ENCODE measurements at places on chromosomes 6 and 20. TPM values are rescaled to one million over a fixed set of nuclear protein-coding genes. Genes with fewer than 3 reads are reported as not detected.

The PBOV1 gene
- total RNA-seq, result not detected

The BPIFB4 gene
- not detected for total RNA-seq

The NMBR gene
- total RNA-seq, result not detected

The NDRG3 gene
- 19.0 TPM for total RNA-seq

The OR2H2 gene
- not detected for total RNA-seq

The TTI1 gene
- total RNA-seq, result 53.1 TPM

The FBXO30 gene
- 7.8 TPM for total RNA-seq

The C4A gene
- 4.4 TPM for total RNA-seq

The GLP1R gene
- total RNA-seq, result not detected

The SLC25A27 gene
- 1.0 TPM for total RNA-seq

The PLCB4 gene
- total RNA-seq, result not detected

The GNRH2 gene
- 3.2 TPM for total RNA-seq

The HFE gene
- total RNA-seq, result 0.62 TPM

The IPCEF1 gene
- 29.6 TPM for total RNA-seq

The FOXS1 gene
- total RNA-seq, result not detected

The SOBP gene
- total RNA-seq, result 0.84 TPM

The SLC17A9 gene
- total RNA-seq, result 34.9 TPM

The RNF39 gene
- total RNA-seq, result not detected

The PACSIN1 gene
- total RNA-seq, result 0.19 TPM

The PI16 gene
- total RNA-seq, result not detected

The SAMD10 gene
- total RNA-seq, result 33.3 TPM

The OVOL2 gene
- total RNA-seq, result not detected

The TCF21 gene
- total RNA-seq, result not detected

The SYCP2 gene
- total RNA-seq, result 1.4 TPM

The GPR6 gene
- total RNA-seq, result not detected

The OXT gene
- not detected for total RNA-seq

The PPP1R14C gene
- not detected for total RNA-seq

Data from natural killer cell treated with Interleukin-12 subunit alpha and Interleukin-12 subunit beta and Interleukin-15 and Interleukin-18, amount 100 ng/mL, for 72 hours (primary cell).